Neural crest cell (in vitro differentiated cells): ENCODE measurements at places on chromosomes 11 and 22. TPM values are rescaled to one million over a fixed set of nuclear protein-coding genes. Genes with fewer than 3 reads are reported as not detected.

Gene MS4A3
- total RNA-seq, result not detected in 2 replicates

DNA sequence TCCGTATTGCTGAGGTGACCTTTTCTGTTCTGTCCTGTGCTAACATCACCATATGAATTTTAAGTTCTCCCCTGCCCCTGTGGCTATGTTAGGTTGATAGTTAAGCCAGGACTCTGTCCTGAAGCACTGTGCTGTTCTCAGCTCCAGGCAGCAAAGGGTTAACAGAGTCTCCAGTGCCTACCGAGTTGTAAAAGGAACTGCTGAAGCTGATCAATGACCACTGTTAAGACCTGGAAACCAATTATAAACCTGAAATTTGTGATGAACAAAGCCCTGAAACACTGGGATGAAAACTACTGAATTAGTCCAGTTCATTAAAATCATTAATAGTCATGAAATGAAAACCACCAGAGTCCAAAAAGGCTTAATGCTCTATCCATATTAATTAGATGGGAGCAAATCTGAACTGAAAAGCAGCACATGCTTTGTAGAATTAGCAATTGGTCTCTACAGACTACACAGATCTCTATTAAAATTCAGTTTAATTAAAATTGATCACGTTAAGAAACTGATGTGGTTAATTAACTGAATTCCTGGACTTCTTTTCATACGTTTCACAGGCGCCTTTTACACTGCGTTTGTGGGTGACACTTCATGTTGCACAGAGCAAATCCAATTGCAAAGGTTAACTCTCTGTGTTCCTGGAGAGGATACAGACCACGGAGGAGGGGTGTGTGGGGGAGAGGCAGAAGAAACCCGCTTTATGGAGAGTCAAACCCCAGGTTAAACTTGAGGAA lies 188.5 kb upstream of the MPPED2 start:
- no peak overlapping the region for H3K4me3 ChIP-seq
- H3K36me3 ChIP-seq, result no peaks in the 10 kb centered on the region
- H3K27me3 ChIP-seq, result no peaks in the 10 kb centered on the region
- H3K4me1 ChIP-seq, result peaks cover 21% of the 10 kb centered on the region
- peak; percentile 34 for DNase-seq

GRCh38 chr11:19864141-19865140 lies 151.8 kb downstream of the NAV2 start:
- no peak for DNase-seq
- H3K27ac ChIP-seq, result peak overlapping the region; percentile 23
- no peak overlapping the region for H3K4me3 ChIP-seq
- peaks cover 38% of the 10 kb centered on the region for H3K4me1 ChIP-seq
- H3K36me3 ChIP-seq, result peaks cover 5% of the 10 kb centered on the region
- H3K27me3 ChIP-seq, result no peaks in the 10 kb centered on the region

DNA sequence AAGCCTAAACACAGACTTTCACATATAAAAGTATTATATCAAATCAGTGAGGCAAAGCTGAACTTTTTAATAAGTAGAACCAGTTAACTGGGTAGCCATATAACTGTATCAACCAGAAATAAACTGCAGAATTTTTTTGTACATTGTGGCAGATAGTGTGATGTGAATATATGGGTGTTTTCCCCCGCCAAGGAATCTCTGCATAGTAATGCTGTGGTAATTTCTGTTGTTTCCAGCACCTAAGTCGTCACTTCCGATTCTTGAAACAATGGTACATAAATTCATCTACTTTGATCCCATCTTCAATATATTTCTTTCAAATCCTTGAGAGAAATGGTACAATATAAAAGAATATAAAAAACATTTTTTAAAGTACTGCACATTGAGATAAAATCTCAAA lies 39.6 kb downstream of the NARS2 start:
- H3K27ac ChIP-seq, result no peak overlapping the region
- H3K36me3 ChIP-seq, result peaks cover 9% of the 10 kb centered on the region
- DNase-seq, result no peak
- no peak overlapping the region for H3K4me3 ChIP-seq
- H3K4me1 ChIP-seq, result no peaks in the 10 kb centered on the region

GRCh38 chr11:74147199-74147929 lies 23.4 kb downstream of the C2CD3 start:
- H3K36me3 ChIP-seq, result peaks cover 8% of the 10 kb centered on the region
- no peak overlapping the region for H3K4me3 ChIP-seq
- H3K4me1 ChIP-seq, result peaks cover 5% of the 10 kb centered on the region
- DNase-seq, result no peak

DNA sequence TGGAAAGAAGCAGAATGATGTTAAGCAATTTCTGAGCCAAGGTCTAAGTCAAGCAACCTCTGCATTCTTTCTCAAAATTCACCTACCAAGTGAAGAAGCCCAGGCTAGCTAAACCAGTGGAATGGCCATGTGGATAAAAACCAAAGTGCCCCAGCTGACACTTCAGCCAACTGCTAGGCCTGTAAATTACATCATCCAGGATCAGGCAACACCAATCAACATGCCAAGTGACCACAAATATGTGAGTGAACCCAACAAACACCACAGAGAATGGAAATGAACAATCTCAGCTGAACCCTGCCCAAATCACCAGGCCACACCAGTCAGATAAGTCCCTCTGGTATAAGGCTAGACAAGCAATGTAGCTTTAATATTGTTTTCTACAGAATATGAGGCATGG lies 25.1 kb upstream of the FJX1 start:
- no peak overlapping the region for H3K4me3 ChIP-seq
- DNase-seq, result no peak
- H3K36me3 ChIP-seq, result no peaks in the 10 kb centered on the region
- no peak overlapping the region for H3K27ac ChIP-seq
- H3K4me1 ChIP-seq, result peaks cover 4% of the 10 kb centered on the region
